ENCODE measurements at places on chromosomes 6 and 20.

DNA sequence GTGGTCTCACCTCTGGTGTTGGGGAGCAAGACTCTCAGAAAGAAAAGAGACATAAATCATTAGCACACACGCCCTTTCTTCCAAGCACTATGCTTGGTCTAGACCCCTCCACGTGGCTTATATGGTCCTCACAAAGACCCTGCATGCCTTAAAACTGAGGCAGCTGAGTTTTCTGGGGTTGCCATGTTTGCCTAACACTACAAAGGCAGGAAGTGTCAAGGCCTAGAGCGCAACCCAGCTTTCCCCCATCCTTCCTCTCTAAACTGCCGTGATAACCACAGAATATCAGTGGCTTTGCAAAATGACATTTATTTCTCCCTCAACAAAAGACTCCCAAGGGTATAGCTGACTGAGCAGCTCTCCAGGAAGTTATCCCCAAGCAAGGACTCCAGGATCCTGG lies 146.5 kb upstream of the TOP1 start:
- no peak for DNase-seq

- no peak for DNase-seq
Observed at GRCh38 chr6:105301756-105302616, 100.9 kb downstream of the PREP start.

- no peak for DNase-seq
Observed at GRCh38 chr20:31816221-31816620, 2.9 kb upstream of the MYLK2 start.

- DNase-seq, result no peak
Observed at GRCh38 chr6:31750411-31751022, 10.7 kb downstream of the MSH5 start.

GRCh38 chr6:29553268-29554057 lies 6.1 kb downstream of the UBD start:
- DNase-seq, result no peak

DNA sequence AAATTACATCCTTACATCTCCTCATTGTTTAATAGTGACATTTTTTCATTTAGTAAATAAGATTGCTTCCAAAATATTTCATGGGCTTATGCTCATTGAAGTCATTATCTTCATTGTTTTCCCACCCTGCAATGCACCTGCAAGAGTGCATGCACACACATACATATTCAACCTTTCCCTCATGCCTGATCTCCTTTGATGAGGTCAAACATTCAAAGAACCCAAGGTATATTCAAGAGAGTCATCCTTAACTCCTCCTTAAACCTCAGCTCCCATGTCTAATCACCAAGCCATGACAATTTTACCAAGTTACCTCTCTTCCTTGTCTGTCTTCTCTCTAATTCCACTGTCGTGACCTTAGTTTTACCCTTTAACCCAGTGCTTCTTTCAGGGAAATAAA lies 56.5 kb downstream of the HIVEP2 start:
- DNase-seq, result no peak
